DMS153 (cell line): ENCODE measurements at places on chromosomes 1 and 21.

- DNase-seq = no peak
Measured at GRCh38 chr1:203335503-203335902, 15.4 kb downstream of the FMOD start.

GRCh38 chr1:200925831-200926230 lies 31.1 kb downstream of the INAVA start:
- no peak for DNase-seq

GRCh38 chr1:52288286-52288685 lies 77.7 kb downstream of the CC2D1B start:
- no peak for DNase-seq

GRCh38 chr1:93702828-93703183 lies 21.2 kb upstream of the BCAR3 start:
- DNase-seq = no peak

DNA sequence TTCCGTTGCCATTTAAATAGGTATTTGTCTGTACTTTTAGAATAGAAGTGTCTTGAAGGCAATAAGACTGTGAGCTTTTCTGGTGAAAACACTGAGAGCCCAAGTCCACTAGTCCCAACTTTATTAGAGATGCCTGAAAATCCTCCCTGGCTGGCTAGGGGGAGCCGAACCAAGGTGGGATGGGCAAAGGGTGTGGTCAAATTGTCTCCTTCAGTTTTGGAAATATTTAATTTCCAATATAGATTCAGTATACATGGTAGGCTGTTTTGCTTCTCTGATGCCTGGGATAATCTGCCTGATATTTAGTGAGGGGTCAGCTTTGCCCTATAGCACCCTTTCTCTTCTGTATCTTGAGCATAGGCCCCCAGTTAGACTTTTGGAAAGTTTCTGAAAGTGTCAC lies 3.5 kb downstream of the ROR1 start:
- no peak for DNase-seq

DNA sequence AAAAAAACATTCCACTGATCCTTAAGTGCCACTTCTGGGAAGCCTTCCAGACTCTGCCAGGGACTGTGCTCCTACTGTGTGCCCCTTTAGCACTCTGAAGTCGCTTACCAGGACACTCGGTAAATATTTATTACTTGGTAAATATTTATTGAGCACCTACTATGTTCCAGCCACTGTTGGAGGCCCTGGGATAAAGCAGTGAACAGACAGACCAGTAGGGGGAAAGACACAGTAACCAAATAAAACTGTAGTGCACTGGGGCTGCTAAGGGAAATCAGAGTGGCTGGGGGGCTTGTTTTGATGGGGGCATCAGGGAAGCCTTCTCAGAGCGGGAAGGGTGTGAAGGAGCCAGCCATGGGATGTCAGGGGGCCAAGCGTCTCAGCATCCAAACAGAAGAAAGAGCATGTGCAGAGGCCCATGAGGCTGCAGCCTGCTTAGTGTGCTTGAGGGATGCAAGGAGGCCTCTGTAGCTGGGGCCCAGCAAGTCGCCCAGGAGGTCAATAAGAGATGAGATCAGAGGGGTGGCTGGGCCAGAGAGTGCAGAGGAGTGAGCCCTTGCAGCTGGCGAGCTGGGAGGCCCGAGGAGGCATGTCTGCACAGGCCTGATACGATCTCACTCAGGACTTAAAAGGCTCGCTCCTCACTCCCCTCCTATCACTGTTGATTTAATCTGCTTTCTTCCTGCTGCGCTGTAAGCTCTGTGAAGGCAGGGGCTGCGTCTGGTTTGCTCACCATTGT lies 28.6 kb downstream of the KAZN start:
- no peak for DNase-seq

GRCh38 chr1:156822680-156823079 lies 6.0 kb upstream of the SH2D2A start:
- DNase-seq = no peak

- no peak for DNase-seq
Measured at GRCh38 chr1:230957580-230957989, 21.1 kb downstream of the TTC13 start.

- no peak for DNase-seq
Measured at GRCh38 chr21:45982092-45982757, 655 bp downstream of the COL6A1 start.

- DNase-seq = no peak
Measured at GRCh38 chr1:37822906-37823815, 15.2 kb upstream of the YRDC start.

GRCh38 chr1:194570476-194570875 lies 1384.1 kb upstream of the B3GALT2 start:
- no peak for DNase-seq

DNA sequence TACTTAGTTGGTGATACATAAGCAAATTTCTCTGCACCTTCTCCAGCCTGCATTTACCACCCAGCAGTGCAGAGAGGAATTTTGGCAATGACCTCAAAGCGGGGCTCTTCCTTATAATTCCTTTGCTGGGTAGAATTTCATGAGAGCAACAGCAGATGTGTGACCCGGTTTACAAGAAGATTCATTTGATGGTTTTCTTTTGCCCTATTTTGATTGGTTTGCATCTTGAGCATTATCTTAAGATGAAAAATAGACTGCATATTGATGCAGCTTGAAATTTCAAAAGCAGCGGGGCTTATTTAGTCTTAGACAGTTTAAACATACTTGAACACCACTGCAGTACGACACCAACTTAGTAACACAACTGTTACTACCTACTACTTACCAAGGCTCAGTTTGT lies 378.9 kb downstream of the TTLL7 start:
- DNase-seq = no peak

GRCh38 chr1:203549309-203549708 lies 55.4 kb downstream of the OPTC start:
- peak; percentile 86 for DNase-seq

GRCh38 chr1:3677484-3677883 lies 25.2 kb downstream of the TP73 start:
- DNase-seq = no peak

DNA sequence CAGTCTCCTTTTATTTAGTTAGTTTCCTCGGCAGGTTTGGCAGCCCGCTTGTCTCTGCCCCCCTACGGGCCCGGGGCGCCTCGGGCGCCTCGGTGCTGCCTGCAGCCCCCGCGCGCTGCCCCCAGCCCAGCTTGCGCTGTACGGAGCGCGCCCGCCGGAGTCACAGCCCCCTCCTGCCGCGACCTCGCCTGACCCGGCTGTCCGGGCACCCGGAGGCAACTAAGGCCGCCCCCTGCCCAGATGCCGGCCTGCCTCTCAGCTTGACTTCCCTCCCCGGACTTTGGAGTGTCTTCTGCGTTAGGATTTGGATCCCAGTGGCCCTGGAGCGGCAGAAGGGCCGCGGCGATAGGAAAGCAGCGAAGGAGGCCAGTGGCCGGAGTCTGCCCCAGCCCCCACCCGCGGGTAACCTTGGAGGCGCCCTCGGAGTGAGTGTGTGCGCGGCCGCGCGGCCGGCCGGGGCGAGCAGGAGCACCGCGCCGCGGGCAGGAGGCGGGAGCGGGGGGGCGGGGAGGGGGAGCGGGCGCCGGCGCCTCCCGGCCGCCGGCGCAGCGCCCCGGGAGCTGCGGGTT lies 7.6 kb downstream of the CDKN2C start:
- no peak for DNase-seq

DNA sequence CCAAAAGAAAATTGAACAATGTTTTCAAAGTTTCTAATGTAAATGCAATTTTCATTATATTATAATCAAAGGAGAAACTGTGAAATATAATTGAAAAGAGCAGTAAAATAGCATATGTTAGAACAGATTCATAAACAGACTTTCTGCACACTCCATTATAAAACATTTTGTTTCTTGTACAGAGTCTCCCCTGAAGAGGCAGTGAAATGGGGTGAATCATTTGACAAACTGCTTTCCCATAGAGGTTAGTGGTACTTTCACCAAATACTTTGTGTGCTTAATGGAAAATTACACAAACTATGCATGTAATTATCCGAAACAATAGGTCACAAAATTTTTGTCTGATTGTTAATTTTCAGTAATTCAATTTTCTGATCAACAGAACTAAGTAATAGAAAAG lies 1.9 kb downstream of the RGS18 start:
- no peak for DNase-seq

DNA sequence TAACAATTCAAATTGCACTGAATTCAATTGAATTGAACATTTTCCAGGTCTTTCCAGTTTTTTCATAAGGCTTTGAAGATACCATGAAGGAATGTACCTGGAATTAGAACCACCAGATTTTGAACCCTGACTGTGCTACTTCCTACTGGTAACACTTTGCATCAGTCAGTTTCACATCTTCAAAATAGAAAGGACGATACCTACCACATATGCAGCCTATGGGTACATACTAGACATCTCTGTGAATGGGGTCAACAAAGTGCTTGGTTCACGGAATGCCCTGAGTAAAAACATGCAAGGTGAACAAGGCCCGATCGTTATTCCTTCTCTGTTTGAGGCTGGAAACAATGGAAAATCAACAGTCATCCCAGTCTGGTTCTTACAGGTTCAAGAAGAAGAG lies 41.2 kb upstream of the WLS start:
- no peak for DNase-seq

DNA sequence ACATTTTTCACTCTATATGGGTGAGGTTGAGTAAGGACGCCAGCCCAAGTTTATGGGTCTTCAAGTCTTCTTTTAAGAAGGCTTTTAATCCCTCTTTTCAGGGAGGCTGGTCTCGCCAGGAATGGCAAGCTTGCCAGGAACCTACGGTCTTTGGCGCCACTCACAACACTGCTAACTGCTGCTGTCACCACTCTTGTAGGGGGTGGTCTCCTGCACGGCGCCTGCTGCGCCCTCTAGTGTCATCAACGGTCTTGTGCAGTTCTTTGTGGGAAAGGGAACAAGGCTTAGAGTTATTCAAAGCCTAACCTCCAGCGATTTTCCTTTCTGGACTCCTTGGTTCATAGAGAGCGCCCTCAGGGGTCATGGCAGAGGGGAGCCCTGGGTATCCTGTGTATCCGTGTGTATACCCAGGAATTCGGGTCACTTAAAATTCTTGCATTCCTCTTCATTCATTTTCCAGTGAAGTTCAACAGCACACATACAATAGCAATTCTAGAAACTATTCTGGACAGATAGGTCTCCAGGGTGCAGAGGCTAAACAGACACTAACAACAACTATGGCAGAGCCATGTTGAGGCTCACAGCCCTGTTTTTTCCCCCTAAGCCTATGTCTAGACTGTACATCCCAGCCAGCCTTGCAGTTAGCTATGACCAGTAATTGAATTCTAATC lies 392.8 kb upstream of the CAMK1G start:
- peak; percentile 6 for DNase-seq

DNA sequence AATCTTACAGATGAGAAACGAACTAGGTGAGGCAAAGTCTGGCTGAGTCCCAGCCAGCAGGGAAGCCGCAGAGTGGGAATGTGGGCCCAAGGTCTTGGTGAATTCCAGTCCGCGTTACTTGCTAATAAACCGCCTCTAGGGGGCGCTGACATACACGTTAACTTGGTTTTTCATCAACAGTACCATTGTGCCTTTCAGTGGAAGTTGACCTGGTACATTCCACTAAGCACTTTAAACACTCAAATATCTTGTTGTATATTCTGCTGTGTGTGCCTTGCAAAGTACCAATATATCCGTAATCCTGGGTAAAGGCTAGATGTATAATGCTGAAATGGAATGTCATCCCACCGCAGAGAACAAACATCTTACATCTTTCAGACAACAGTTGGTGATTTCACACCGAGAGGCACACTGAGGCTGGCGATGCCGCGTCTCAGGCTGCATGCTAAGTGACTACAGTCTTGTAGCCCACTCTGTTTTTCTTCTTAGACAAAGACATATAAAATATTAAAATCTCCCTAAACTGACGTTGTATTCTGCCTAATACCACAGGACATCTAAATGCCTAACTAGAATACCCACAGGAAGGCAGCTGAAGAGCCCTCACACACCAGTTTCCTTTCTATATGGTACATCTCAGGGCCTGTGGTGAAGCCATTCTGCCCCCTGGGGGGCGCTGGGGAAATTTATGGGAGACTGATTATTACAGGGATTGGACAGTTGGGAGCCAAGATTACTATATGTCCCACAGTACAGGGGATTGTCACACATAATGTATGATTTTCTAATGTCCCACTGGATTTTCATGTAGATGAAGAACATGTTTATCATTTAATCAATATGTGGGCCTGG lies 49.2 kb upstream of the C1orf198 start:
- peak; percentile 71 for DNase-seq

DNA sequence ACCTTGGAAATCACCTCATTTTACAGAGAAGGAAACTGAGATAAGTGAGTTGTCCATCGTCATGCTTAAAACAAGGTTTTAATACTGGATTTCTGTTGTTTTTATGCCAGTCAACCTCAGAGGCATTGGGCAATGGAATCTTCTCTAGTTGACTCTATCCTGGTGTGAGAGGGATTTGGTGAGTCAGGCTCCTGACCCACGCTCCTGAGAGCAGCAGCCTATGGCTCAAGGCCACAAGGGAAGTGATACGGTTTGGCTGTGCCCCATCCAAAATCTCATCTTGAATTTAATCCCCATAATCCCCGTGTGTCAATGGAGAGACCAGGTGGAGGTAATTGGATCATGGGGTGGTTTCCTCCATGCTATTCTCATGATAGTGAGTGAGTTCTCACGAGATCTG lies 90.1 kb downstream of the TLR5 start:
- no peak for DNase-seq

- no peak for DNase-seq
Measured at GRCh38 chr1:20474333-20474975, 11.6 kb downstream of the CAMK2N1 start.

DNA sequence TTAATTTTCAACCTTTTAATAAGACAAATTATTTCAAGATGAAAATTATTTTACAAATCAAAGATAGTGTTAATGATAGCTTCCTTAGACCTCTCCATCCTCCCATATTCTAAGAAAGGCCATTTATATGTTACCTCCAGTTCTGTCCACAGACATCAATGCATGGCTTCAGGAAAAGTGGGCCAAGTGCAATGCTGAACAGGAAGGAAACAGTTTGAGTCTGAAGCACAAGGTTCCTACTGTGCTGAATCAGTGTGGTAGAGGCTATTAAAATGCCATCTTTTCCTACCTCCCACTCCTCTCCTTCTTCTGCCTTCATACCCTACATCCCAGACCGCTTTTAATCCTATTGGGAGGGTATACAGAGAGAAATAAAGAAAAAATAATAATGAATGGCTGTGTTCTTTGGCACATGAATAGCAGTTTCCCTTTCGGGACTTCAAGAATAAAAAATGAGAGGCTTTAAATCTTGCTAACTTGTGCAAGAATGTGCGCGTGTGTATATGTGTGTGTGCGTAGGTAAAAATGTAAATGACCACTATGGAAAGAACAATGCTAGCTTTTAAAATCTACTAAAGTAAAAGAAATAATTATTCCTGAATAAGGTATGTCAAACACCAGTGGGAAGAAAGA lies 62.6 kb upstream of the C1orf105 start:
- no peak for DNase-seq

DNA sequence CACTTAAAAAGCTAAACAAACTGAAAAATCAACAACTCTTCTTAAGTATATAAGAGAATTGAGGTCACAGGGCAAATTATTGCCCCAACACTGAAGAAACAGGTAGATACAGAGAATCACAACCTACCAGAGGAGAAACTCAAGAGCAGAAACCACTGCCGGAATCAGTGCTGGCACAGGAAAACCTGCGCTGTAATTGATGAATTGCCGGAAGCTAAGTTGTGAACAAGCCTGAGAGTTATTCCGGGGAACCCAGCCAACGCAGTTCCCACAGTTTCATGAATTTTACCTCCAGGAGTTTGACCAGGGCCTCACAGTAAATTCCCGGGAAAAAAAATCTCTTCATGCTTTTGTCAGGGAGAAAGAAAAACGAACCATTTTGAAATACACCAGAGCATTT lies 657.1 kb upstream of the BRINP3 start:
- DNase-seq = no peak
